ENCODE measurements at places on chromosomes 7 and 10. TPM values are rescaled to one million over a fixed set of nuclear protein-coding genes. Genes with fewer than 3 reads are reported as not detected.

GRCh38 chr10:123462756-123463155 lies 203.4 kb upstream of the GPR26 start:
- no peak for DNase-seq

Gene CCT6A
- total RNA-seq: 222 TPM

- no peak for DNase-seq
Observed at GRCh38 chr10:4229106-4229505, 444.1 kb upstream of the KLF6 start.

DNA sequence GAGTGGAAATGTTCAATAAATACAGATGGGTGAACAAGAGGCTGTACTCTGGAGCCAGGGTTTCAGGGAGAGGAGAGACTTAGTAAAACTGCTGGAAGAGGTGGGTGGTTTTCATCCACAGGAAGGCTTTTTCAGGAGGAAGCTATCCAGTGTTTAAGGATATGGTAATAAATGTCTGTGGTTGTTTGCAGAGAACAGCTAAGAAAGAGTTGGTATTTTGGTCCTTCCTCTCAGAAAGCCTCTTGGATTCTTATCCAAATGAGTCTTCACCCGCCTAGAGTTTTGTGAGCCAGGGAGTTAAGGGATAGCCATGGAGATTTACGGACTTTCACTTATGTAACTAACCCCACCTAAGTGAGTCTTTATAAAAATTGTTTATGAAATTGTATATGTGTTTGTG lies 95.7 kb downstream of the GNAI1 start:
- no peak for DNase-seq

- no peak for DNase-seq
Observed at GRCh38 chr7:78225534-78225933, 427.0 kb downstream of the PHTF2 start.

Gene RPEL1
- total RNA-seq: not detected

- no peak for DNase-seq
Observed at GRCh38 chr10:16439295-16439694, 2.5 kb downstream of the PTER start.

- no peak for DNase-seq
Observed at GRCh38 chr7:12481722-12482121, 78.1 kb upstream of the VWDE start.

Gene LEP
- total RNA-seq: not detected

GRCh38 chr10:12975266-12975665 lies 26.2 kb downstream of the CCDC3 start:
- DNase-seq: no peak

DNA sequence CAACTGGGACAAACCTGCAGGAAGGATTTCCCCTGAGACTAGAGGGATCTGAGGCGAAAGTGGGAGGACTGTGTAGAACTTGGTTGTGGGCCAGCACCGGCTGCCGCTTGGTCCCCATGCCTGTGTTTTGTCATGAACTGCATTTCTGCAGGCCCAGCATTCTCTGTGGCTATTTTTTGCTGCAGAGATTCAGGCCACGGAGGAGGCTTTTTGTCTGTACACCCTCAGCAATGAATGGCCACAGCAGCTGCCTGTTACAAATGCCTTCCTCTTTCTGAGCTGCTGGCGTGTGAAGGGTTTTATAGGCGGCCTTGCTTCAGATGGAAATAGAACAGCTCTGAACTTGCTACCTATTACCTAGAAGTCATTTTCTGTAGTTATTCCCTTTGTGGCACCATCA lies 164.4 kb downstream of the SH2D4B start:
- DNase-seq: no peak

Gene PCBD1
- total RNA-seq: 56.7 TPM

GRCh38 chr10:131975003-131975402 lies 6.7 kb downstream of the BNIP3 start:
- DNase-seq: no peak

DNA sequence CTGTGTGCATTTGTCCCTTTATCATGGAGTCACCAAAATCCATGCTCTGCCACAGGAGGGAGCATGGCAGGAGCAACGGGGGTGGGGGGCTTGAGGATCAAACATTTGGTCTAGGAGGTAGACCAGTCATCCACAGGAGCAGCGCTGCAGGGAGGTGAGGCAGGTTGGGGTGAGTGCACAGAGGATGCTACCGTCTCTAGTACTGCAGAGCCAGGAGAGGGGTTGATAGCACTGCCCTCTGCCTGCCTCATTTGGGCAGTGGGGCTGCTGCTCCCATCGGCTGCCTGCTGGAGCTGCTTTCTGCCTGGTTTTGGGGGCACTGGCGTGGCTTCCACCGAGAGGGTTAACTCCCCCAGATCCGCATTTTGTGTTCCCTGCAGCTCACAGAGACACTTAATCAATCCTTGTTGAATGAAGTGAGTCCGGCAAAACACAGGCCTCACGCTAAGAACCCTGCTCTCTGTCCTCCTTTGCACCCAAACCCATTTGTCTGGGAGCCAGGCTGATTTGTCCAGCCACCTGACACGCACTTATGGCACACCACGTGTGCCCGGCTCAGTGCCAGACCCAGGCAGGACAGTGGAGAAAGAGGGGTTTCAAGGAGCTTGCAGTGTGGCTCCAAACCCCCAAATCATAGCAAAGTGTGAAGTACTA lies 527.1 kb upstream of the FOXK1 start:
- no peak for DNase-seq
